Activated naive CD4-positive, alpha-beta T cell treated with anti-CD3 and anti-CD28 coated beads, Interleukin-2, amount 50 U/mL, for 72 hours (primary cell): ENCODE measurements at places on chromosomes 1 and 21.

GRCh38 chr1:29162476-29163138 lies 19.1 kb downstream of the SRSF4 start:
- no peak for DNase-seq

DNA sequence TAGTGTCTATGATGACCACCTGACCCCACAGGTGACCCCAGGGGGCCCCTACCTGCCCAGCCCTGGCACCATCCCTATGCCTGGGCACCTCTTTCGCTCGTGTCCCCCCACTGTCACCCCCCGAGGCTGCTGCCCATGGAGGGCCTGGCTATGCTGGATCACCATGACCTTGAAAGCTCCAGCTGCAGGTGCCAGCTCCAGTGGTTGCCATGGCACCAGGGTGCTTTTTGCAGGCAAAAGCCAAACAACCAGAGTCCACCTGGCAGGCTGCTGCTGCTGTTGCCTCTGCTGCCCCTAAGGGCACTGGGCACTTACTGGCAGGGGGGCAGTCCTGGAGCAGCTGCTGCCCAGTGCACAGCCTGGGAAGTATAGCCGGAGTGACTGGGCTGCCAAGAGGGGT lies 21.7 kb downstream of the ETNK2 start:
- no peak for DNase-seq

- DNase-seq, result no peak
These were observed at the start of gene OBSCN for GRCh38 chr1:228207851-228208821. Gene OBSCN (plus strand): TSS chr1:228208044. CDS start chr1:228211784, 3,740 bp downstream.

DNA sequence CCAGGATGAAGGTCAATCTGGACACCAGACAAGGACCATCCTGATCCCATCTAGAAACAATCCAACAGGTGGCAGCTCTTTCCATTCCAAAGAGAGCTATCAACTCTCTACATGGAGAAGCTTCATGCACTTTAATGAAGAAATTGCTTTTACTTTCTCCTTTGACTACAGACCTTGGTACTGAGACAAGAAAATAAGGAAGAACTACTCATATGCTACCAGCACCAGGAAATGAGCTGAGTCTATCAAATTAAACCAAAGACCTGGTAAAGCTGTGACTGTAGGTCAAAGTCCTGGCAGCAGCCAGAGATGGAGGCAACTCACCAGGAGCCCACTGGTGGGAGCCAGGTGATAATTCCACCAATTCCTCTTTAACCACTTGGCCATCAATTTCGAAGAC lies 64.3 kb upstream of the LRRC8B start:
- DNase-seq, result no peak

DNA sequence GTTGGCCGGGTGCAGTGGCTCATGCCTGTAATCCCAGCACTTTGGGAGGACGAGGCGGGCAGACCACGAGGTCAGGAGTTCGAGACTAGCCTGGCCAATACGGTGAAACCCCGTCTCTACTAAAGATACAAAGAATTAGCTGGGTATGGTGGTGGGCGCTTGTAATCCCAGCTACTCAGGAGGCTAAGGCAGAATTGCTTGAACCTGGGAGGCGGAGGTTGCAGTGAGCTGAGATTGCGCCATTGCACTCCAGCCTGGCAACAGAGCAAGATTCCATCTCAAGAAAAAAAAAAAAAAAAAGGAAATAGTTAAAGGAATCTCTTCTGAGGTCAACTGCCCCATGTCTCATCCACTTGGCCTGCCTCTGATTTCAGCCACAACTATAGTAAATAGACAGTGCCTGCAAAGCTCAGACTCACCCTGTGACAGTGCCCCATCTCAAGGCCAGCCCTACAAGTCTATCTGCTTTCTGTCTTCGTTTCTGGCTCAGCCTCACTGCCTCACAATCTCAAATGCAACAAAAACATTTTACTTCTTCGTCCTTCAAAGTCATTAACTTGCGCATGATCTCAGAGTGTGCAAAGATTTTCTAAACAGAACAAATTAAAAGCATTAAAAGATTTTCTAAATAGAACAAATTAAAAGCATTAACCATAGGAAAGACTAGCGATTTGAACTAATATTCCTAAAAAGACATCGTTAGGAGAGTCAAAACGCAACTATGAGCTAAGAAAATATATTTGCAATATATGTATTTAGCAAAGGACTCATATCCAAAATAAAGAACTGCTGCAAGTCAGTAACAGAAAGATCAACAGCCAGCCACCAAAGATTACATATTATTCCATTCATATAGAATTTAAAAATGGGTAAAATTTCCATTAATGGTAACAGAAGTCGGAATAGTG lies 65.0 kb upstream of the PRDX6 start:
- no peak for DNase-seq

GRCh38 chr1:204503913-204504519 lies 9.4 kb upstream of the PIK3C2B start:
- no peak for DNase-seq

DNA sequence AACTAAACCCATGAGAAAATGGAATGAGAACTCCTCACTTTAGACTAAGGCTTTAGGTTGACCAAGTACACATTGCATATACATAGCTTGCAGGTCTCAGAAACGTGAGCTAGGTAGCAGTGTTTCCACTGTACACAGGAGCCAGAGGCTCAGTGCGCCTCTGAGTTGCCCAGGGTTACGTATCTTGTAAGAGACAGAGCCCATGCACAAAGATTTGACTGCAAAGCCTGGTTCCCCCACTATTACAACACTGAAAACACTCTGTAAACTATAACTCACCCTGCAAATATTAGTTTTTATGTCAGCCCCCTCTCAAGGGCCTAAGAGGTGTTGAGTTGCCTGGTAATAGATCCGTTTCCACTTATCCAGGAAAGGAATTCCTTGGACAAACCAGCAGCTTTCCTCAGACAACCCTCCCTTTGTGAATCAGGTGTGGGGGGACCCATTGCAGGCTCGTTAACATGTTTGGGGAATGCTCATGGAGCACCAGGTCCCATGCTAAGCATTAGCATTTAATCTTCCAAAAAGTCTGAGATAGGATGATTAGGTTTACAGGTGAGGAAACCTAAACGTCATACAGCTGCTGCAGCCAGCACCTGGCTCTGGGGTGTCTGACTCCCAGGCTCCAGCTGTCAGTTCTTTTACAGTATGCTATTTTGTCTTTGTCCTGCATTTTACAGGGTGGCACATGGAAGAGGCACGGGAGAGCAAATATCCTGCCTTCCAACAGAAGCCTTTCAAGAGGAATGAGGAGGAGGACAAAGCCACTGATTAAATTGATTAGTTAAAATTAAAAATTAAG lies 25.7 kb downstream of the TENT5C start:
- no peak for DNase-seq

GRCh38 chr1:83029050-83029449 lies 969.9 kb downstream of the TTLL7 start:
- no peak for DNase-seq

- DNase-seq, result no peak
These were observed 87.8 kb downstream of the DNM3 start for GRCh38 chr1:171929121-171929520.

DNA sequence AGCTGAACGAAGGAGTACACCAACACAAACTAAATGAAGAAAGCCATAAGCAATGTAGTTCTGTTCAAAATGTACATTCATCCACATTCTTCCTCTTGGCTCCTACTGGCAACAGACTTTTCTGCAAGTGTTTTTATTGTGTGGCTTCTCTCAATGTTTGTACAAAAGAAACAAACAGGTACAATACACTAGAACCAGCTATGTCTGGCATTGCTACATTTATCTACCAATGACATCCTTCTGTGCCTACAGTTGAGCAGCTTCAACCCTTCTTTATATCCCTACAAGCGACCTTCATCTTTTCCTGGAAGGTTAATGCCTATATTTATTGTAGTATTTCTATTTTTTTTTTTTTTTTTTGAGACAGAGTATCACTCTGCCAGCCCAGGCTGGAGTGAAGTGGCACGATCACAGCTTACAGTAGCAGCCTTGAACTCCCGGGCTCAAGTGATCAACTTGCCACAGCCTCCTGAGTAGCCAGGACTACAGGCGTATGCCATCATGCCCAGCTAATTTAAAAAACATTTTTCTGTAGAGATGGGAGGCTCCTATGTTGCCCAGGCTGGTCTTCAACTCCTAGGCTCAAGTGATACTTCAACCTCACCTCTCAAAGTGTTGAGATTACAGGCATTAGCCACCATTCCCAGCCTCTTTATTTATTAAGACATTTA lies 89.3 kb downstream of the ASH1L start:
- DNase-seq, result no peak

GRCh38 chr1:196271212-196271947 lies 336.9 kb downstream of the KCNT2 start:
- no peak for DNase-seq

GRCh38 chr1:172928412-172928811 lies 122.3 kb downstream of the TNFSF18 start:
- no peak for DNase-seq

GRCh38 chr1:59743324-59744091 lies 71.2 kb upstream of the HOOK1 start:
- no peak for DNase-seq

- no peak for DNase-seq
These were observed 137.0 kb upstream of the TMEM51 start for GRCh38 chr1:15016526-15016925.

- no peak for DNase-seq
These were observed 23.4 kb upstream of the EVA1B start for GRCh38 chr1:36346741-36347370.

DNA sequence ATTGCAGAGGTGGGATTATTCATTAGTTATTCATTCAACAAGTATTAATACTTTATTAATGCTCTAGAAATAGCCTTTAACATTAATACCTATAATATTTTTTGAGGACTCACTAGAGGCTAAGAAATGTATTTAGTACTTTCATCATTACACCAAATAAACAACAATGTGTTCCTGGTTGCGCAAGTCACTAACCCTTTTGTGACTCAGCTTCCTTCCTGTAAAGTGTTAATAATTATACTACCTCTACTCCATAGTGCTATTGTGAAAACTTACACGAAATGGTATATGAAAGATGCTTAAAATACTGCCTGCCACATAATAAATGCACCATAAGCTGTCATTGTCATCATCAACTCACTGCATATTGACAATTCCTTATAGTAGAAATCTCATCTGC lies 431.0 kb downstream of the DPYD start:
- DNase-seq, result no peak

DNA sequence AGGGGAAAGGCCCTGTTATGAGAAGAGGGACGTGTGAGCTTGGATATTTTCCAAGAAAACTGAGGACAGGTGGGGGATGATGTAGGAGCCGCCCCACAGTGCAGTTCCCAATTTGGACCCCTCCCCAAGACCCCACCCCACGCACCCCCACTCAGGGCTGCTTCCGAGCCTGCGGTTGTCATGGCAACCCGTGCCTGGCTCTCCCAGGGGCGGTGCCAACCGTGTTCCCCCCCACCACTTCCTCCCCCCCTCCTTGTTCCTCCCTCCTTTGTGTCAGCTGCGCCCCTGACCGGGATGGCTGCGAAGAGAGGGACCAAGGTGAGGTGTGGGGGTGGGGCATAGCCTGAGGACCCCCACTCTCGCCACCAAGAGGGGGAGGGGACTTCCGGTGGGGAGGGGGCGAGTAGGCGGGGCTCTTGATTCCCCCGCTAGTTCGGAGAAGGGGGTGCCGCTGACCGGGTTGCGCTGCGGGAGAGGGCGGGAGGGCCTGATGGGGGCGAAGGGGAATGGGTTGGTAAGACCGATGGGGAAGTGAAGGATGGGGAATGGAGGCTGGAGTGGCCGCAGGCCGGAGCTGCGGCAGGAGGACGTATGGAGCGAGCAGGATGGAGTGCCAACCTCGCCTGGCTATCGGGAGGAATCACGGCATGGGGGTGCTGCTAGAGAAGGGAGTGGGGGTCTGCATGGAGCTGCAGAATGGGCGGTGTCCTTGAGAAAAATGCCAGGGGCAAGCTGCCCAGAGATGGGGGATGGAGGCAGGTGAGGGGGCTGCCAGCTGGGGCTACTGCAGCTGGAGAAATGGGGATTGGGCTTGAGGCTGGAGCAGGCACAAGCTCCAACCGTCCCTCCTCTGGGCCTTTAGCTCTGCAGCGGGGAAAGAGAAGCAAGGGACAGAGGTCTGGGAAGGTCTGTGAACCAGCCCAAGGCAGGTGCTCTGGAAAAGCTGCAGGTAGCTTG lies 953 bp downstream of the TRIM46 start:
- peak; percentile 54 for DNase-seq

DNA sequence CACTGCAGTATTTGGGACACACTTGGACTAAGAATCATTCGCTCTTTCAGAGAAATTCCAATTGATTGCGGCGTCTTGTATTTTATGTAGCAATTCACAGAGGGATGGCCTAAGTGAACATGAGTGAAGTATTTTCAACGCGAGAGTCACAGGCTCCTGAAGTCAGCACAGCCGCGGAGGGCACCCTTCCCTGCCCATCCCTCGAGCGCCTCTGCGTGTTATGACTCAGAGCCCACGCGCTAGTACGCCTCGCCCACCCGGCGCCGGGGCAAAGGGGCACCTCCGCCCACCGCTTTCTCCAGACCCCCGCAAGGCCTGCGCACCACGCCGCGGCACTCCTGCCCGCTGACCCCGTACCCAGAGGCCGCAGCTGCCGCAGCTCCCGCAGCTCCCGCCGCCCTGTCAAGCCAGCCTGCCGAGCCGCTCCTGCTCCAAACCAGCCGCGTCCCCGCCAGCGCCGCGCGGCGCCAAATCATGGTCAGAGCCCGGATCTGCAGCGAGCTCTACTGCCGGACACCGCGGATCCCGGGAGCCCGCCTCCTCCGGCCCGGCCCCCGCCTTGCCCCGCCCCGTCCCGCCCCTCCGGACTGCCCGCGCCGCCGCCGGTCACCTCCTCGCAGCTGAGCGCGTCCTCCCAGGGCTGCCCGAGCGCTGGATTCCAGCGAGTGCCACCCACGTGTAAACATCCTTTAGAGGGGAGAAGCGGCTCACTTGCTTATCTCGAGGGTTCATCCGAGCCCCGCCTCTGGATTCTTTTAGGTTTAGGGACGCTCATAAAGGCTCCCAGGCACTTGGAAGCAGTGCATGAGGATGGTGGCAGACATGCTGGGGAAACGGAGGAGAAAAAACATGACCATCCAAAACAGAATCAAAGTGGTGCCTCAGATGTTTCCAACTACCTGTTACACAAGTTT lies at the start of gene GLRX2:
GLRX2 (minus strand) TSS at position 508 of the 914 bp plus-strand sequence; CDS start at position 476, 32 bp downstream.
- peak; percentile 73 for DNase-seq

- peak; percentile 76 for DNase-seq
These were observed 1.2 kb downstream of the C2CD4D start for GRCh38 chr1:151838222-151839081.
